ENCODE measurements at places on chromosomes 12 and 14.
A peak's percentile ranks its signal among the peaks of the same experiment; 100 is the strongest.

DNA sequence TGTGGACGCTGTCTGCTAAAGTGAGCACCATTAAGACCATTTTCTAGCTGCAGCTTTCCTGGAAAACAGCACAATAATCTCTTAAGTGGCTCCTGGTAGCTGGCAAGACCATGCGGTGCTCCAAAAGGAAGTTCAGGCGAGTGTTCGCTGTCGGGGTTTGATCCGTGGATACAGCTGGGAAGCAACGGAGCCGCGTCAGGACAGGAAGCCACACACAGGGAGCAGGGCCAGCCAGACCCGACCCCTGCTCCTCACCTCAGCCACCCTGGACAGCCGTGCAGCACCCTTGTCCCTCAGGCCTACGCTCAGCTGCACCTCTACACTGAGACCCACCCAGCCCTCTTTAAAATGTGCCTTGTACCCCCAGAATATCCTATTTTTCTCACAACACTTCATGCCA is 19.4 kb downstream of the ZFYVE21 start:
- no peak for DNase-seq

DNA sequence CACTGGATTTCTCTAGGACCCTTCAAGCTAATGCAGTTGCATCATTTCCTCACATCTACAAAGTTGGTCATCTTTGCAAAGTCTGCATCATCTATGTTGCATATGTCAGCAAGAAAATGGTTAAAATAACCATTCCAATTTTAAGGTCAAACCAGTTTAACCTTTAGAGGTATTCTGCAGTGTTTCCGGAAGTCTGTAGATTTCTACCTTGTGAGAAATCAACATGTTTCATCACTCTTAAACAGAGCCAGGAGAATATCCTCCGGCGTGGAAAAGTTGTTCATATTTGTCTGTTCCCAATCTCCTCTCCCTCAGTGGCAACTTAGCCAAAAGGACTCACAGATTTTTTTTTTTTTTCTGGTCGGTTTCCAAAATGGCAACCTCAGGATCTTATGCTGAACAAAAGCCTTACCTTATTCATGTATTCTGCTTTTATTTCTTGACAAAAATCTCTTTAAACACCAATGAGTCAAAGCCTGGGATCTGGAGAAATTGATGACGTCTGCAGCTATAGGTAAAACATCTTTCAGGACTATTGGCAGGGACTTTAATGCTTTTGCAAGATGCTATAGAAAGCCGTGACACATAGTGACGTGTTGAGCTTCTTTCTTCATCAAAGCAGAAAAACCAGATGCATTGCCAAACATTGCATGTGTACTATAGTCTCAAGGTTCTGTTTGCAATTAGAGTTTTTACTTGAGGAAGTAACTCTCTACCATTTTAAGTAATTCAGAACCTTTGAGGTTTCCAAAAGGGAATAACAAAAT is 16.0 kb upstream of the CDK17 start:
- no peak for DNase-seq

GRCh38 chr12:129064209-129064855 is 211.1 kb downstream of the GLT1D1 start:
- DNase-seq = no peak

GRCh38 chr12:130872179-130873096 is 572 bp downstream of the RAN start:
- no peak for DNase-seq

DNA sequence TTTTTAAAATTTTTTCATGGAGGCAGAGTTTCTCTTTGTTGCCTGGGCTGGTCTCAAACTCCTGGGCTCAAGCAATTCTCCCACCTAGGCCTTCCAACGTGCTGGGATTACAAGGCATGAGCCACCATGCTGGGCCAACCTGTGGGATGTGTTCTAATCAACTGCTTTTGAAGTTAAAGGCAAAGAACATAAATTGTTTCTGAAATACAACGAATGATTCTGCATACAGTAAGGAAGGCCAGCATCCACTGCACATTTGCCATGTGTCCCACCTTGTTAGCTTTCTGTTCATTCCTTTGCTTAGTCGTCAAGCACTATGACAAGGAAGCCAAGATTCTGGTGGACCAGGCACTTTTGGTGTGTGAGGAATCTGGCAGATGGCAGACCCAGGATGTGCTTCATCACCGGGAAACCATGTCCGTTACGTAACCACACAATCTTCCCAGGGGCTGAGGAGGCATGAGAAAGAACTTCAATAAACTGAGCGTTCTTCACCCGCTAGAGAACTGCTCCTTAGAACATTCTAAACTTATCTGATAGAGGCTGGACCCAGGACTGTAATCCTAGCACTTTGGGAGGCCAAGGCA is 24.5 kb downstream of the MOK start:
- DNase-seq = no peak

- no peak for DNase-seq
Observed at GRCh38 chr14:35201066-35201465, 78.7 kb downstream of the PRORP start.

GRCh38 chr12:79567175-79567563 is 123.6 kb downstream of the PAWR start:
- no peak for DNase-seq

DNA sequence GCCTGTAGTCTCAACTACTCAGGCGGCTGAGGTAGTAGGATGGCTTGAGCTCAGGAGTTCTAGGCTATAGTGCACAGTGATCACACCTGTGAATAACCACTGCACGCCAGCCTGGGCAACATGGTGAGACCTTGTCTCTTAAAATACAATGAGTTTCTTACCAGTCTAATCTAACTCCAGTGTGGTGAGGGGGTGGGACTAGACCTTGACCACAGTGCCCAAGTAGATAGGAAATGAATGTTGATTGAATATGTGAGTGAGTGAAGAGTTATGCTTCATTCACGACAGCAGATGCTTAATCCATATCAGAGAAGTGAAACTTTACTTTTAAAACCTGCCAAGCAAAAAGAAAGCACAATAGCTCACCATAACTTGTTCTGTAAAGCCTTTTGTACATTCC is 11.2 kb upstream of the AK7 start:
- DNase-seq = no peak

DNA sequence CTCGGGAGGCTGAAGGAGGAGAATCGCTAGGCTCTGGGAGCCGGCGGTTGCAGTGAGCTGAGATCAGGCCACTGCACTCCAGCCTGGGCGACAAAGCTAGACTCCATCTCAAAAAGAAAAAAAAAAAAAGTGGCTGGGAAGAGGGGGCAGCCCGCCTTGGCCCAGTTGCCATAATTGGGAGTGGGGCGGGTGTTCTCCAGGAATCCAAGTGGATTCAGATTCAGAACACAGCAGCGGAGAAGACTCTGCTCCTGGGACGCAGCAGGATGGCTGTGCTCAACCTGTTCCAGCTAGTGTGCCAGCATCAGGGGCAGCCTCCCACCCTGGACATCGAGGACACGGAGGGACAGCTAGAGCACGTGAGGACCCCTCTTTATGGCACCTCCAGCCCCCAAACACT is 5.5 kb downstream of the CFAP73 start:
- DNase-seq = no peak

DNA sequence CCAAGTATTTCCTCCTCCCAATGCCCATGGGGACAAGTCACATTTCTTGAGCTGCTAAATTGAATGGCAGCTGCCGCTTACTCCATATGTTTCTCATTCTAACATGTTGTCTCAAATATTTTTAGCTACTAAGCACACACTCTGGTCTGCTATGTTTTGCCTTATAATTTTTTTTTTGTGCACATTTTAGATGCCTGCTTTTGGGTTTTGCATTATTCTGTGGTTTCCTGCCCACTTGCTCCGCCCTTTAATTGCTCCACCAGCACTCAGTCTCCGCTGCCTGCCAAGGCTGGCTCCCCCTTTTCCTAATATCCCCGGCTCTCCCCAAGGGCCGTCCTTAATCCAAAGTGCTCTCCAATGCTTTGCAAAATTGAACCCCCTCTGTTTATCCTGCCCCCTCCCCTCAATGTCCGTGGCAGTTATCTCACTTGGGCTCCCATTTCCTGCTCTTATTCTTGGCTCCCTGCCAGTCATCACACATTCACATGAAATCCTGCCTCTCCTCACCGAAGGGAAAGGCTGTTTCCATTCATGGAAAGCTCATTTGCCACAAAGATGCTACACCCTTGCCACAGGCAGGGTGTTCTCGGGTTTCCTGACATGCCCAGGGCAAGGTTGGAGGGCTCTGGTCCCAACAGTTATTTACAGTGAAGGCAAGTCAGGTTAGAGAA is 79.4 kb downstream of the C12orf75 start:
- peak; percentile 33 for DNase-seq

- DNase-seq = no peak
Observed at GRCh38 chr12:26833743-26834490, 923 bp upstream of the ITPR2 start.

DNA sequence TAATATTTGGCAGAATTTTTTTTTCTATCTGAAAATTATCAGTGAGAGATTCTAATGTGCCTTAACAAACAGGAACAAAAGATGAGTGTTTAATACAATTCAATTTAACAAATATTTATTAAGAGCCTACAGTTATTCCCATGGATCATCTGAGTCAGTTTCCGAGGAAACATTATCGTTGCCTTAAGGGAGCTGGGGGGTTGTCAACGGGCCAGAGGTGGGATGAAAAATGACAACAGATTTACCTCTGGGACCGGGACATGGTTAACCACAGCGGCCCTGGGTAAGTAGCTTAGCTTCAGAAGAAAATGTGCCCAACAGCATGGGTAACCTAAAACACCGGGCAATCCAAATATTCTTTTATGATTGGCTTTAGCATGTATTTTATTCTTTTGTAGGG is 113.6 kb downstream of the DAD1 start:
- DNase-seq = no peak

DNA sequence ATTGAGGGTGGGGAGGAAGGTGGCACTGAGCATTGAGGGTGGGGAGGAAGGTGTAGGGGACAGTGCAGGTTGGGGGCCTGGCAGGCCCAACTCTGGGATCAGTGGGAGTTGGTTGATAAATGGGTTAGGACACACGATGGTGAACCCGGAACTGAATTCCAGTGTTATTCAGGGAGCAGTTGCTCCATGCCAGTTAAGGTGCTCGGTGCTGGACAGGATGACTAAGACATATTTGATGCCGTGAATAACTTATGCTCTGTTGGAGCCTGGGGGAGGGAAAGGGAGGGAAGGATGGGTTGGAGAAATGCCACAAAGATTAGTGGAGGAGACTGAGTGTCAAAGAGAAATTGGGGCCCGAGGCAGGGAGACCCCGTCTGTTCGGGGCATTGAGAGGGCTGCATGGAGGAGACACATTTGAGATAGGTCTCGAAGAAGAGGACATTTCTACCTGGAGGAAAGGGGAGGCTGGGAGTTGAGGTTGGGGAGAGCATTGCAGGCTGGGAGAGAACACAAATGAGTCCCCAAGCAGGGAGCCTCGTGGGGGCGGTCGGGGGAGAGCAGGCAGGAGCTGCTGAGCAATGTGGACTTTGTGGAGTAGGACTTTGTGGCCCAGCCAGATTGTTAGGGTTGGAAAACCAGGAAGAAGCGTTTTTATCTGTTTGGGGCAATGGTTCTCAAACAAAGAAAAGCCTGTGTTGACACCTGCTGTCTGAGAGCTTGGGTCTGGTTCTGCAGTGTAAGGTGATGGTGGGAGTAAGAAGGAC is 65.3 kb downstream of the IQSEC3 start:
- DNase-seq = no peak

- DNase-seq = no peak
Observed at GRCh38 chr12:64072916-64073575, 149.1 kb downstream of the KICS2 start.

GRCh38 chr12:122858171-122858570 is 22.9 kb downstream of the HIP1R start:
- DNase-seq = no peak

GRCh38 chr14:81686512-81686911 is 152.9 kb upstream of the SEL1L start:
- DNase-seq = no peak

DNA sequence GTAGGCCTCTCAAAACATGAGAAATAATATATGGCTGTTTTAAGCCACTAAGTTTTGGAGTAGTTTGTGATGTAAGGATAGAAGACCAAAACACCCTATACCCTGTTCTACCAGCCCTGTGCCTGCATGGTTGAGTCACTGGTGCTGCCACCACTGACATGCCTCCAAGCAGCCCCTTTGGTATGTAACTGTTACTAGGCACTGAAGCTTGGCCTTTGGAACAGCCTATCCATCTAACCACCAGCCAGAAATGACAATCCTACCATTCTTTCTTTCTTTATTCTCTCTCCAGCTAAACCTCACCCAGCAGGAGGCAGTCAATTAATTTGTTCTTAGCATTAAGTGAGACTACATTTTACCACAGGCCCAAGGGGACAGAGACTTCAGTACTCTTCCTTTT is 240.3 kb downstream of the MSRB3 start:
- no peak for DNase-seq

DNA sequence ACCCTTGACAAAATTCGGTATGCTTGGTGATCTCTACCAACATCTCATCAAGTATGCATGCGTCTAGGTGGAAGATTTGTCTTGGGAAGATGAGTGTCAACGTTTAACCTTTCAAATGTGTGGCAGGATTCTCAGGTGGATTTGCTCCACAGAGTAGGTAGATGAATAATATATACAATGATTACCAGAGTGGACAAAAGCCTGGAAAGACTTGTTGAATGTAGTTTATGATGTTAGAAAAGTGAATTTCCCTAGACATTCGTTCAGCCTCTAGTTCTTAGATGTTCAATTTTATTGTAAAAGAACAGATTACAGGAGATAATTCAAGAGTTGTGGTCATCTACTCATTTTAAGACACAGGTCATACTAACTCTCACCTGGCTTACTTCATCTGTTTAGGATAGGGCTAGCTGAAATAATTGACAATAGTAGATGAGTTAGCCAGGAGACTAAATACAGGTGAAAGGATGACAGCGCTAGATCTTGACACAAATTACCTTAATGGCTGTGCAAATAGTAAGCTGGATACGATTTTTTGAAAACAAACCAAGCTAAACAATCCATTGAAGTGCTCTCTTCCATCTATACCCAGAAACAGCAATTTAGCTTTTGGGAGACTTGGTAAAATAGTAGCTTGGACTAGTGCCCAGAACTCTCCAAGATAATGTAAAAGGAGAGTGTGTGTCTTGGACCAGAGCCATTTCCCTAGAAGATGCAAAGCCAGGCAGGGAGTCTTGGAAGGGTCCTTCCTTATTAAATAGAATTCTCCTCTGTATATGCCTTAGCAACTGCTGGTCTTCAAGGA is 168.0 kb downstream of the DACT1 start:
- no peak for DNase-seq

DNA sequence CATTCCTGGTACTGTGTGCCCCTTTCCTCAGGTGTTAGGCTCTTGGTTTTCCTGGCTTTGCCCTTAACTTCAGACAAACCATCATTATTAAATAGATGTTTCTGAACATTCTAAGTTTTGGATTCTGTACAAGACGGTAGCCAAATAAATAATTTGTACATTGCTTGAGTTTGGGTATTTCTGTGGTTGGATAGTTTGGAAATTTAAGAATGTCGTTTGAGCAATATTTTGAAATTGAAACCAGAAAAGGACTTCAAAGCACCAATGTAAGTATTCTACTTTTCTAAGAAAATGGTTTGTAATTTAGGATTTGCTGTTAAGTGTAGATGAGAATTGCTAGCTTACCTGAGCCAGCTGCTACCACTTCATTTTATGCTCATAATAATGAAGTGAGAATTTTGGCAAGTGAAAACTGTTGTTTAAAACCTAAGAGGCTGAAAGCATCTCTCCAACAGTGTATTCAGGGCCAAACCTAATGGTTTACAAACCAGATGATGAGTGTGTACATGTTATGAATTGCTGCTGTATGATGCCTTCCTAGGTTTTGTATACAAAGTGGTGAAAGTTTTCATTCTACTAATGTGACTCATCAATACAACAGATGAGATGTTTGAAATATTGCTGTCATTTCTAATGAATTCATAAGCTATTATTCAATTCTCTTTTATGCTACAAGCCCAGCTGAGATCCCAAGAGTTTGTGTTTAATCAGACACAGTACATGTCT is 181.5 kb upstream of the PRKD1 start:
- DNase-seq = no peak

- DNase-seq = no peak
Observed at GRCh38 chr14:79971330-79971729, 240.0 kb downstream of the DIO2 start.
